ENCODE measurements at places on chromosomes 12 and 14.
A peak's percentile ranks its signal among the peaks of the same experiment; 100 is the strongest.

DNA sequence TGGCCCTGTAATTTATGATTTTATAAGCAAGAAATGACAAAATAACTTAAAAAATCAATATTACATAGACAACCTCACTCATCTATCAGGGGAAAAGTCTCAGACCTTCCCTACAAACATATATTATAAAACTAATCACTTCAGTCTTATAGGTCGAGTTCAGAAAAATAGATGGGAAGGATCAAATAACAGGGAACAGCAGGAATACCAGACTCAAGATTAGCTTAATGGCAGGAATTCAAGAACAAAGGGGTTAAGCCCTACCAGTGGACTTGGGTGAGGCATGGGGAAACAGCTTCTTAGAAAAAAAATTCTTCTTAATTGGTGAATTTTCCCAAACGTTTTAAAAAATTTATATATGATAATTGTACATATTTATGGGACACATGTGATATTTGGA is 51.6 kb upstream of the CRY1 start:
- no peak for DNase-seq

DNA sequence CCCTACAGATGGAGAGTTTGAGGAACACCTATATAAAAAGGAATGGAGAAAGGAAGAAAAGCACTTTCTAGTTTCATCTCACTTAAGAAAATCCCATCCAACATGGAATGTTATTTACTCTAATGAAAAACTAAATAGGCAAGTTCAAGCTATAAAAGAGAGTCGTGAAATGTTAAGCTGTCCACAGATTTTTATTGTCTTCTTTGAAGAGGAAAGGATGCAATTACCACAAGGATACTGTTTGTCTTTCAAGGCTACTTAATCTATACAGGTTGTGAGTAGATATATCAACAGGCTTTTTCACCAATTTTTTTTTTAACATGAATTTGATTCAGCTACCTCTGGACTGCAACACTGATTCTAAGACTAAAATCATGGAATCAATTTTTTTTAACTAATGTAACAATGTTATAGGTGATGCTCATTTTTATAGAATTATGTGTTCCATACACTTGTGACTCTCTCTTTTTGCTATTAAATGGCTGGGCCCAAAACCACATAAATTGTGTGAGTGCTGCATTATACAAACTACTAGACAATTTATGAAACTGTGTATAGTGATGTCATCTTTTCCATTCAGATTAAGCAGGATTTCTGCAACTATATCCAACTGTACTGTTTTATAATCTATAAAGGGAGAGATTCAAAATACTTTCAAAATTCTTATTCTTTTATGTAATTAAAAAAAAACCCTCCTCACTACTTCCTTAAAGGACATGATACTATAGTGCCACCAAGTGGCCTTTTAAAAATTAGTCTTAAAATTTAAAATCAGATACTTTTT is 26.8 kb upstream of the BMAL2 start:
- peak; percentile 31 for DNase-seq

DNA sequence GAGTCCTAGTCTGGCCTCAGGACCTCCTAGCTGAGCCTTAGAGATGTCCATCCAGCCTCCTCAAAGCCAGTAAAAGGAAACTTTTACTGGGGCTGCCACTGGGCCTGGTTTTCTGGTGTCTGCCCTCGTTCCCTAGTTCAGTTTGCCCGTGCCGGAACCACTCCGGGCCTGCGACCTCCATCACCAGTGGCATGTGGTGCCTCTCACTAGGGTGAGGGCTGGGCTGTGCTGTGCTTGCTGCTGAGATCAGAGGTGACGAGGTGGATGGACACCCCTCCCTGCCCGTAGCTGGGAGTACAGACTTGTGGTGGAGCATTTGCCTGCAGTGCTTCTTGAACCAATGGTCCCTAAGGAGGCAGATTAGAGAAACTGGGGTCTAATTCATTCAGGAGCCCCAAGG is 75.7 kb downstream of the B4GALNT3 start:
- DNase-seq, result no peak

DNA sequence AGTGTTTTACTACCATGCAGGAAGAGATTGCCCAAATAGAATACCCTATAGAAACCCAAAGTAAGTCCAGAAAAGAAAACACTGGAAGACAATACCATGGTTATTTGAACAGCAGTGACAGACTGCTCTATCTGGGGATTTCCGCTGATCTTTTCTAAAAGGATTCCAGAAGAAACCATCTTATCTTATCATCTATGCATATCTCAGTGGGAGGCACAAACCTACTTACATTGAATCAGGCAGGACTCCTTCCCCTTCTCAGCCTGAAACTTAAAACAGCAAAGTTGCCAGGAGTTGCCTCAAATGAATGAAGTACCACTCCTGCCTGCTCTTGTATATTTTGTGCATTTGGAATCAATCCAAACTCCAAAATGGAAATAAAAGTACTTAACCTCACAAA is 56.7 kb upstream of the NR2C1 start:
- DNase-seq, result no peak

DNA sequence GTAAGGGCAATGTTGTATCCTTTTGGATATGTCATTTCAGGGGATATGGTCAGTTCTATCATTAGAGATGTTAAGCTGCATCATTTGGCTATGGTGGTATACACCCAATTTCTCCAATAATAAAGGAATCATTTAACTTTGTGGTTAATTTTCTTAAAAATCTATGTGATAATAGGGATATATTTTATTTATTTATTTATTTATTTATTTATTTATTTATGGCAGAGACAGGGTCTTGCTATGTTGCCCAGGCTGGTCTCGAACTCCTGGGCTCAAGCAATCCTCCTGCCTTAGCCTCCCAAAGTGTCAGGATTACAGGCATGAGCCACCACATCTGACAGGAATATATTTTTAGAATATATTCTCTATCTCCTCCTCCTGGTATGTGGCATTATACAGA is 85.7 kb downstream of the EML5 start:
- no peak for DNase-seq

DNA sequence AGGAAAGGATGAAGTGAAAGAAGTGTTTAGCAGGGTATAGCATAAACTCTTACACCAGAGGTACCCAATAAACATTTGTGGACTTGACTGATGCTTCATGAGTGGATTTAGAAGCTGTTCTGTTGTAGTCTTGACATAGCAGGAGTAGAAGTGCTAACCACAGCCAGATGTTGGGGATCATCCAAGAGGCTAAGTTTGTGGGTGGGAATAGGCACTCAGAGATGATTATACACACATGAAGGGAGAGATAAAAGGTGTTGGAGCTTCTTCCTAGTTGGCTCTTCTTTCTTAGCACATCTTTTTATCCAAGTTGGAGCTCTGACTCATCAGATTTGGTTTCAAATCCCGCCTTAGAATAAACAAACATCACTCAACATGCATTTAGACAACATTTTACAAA is 166.7 kb upstream of the E2F7 start:
- DNase-seq, result peak; percentile 38

DNA sequence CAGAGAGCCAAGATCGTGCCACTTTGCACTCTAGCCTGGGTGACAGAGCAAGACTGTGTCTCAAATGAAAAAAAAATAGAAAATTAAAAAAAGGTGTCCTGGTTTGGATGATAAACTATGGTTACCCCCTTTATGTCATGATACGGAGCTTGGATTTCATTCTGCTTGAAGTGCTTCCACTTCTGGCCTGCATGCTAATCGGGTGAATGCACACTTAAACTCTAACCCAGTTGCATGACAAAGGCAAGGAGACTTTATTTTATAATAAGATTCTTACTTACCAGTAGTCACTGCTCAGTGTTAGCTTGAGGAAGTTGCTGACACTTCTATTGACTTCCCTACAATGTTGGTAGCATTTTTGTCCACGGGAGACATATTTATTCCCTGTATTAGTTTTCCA is 24.3 kb downstream of the CFAP54 start:
- DNase-seq, result no peak

GRCh38 chr14:104385531-104386101 is 193.9 kb upstream of the C14orf180 start:
- DNase-seq, result no peak

GRCh38 chr14:68255693-68256178 is 436.2 kb downstream of the RAD51B start:
- DNase-seq, result no peak

DNA sequence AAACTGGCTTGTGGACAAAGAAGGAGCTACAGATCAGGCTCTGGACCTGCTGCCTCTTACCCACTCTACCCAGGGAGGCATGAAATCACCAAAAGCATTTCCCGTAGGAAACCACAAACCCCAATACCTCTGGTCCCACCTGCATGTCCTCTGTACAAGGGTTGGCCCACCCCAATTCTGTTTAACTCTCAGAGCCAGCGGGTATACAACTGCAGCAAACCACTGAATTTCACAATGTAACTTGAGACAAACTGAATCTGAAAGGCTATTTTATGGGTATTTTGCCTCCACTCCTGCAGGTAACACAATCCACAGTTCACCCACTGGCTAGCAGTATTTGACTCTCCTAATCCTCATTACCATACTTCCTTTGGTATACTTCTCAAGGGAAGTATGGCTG is 16.5 kb downstream of the SIX1 start:
- no peak for DNase-seq

- no peak for DNase-seq
These were observed 10.5 kb upstream of the TMED2 start for GRCh38 chr12:123573870-123574269.

- DNase-seq, result no peak
These were observed 21.2 kb upstream of the RNASE4 start for GRCh38 chr14:20662968-20663732.

DNA sequence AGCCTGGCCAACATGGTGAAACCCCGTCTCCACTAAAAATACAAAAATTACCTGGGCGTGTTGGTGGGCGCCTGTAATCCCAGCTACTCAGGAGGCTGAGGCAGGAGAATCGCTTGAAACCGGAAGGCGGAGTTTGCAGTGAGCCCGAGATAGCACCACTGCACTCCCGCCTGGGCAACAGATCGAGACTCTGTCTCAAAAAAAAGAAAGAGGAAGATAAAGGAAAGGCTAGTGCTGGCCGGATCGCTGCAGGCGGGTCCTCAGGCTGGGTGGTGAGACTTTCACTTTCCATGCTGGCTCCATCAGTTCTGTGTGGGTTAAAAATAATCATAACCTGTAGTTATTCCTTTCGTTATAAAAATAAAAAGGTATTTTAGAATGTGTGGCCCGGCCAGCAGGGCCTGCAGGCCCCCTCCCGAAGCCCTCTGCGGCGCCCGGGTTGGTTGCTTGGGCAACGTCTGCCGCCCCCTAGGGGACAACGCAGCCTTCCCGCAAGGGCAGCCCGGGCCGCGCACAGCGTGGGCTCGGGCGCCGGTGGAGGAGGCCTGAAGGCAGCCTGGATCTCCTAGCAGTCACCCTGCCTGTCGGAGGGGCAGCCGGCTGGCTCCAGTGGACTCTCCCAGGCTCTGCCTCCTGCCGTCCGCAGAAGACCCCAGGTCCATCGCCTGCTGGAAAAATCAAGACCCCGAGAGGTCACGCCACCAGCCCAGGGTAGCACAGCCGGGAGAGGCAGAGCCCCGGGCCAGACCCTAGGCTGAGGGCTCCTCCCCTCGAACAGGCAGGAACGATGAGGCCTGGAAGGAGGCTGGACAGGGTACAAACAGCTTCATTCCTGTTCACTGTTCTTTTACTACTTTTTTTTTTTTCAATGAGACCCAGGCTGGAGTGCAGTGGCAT is 5.0 kb upstream of the SLC25A47 start:
- no peak for DNase-seq

- no peak for DNase-seq
These were observed 22.1 kb downstream of the LGMN start for GRCh38 chr14:92726135-92726932.

DNA sequence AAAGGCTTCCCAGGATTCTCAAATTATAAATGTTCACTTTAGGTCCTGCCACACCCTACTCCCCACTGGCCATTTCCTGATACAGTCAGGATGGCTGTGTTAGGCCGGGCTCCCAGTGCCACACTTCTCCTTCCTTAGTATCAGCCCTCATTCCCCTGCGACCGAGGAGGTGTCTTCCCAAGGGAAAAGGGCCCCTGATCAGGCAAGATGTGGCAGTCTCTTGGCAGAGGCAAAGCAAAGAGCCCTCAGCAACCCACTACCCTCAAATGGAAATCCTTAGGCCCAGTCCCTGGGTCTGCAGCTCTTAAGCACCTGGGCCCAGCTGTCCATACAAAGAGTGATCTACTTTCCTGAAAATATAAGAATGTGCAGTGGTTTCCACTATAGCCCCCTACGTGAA is 96.5 kb upstream of the VASH1 start:
- no peak for DNase-seq

- DNase-seq, result no peak
These were observed 17.8 kb upstream of the EIF2B2 start for GRCh38 chr14:74985028-74985310.

DNA sequence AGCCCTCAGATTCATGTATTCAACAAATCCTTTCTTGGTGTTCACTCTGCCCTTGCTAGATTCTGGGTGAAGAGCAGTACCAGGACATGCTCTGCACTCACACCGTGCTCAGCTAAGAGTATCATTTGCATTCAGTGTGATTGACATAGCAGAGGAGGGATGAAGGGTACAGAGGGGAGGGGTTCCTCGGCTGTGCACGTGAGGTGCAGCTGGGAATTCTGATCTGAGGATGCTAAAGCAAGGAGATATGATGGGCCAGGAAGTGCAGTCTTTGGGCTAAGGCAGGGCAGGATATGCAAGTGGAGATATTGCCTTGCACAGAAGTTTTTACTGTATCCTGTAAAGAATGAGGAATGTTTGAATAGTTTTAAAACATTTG is 108.6 kb downstream of the FGD4 start:
- no peak for DNase-seq

DNA sequence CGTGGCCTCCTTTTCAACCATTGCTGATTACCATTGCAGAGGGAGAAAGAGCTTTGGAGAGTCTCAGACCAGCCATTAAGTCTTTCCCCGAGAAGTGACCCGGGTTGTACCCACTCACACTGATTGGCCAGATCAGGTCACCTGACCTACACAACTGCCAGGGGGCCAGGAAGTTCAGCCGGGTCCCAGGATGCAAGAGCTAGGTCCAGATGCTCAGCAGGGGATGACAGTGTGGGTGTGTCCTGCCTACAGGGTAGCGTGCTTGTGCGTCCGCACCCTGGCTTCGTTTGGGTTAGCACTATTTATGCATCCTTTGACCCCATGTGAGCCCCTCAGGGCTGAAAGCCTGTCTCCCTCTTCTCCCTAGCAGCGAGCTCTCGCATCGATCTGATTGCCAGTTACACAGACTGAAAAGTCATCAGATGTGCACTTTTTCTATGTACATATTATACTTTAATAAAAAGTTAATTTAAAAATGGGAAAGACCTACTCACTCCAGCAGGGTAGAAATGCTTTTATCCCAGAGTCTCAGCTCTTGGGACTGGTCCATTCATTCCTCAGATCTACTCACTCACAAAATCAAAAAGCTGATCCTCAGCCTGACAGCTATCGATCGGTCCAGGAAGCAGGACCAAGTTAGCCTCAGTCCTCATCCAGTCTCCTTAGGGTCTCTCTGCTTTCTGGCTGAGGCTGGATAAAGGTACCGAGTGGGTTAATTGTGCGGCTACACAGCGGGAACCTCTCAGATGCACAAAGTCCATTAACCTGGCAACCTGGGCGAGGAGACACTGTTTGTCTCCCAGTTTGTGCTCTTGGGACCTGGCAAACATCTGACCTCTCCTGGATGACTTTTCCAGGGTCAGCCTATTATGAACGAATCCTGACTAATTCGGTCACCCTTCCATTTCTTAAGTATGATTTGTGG is 68.0 kb downstream of the SERPINA3 start:
- DNase-seq, result peak; percentile 20

GRCh38 chr12:118103601-118104382 is at the start of gene VSIG10:
TSS of gene VSIG10 (minus strand) at chr12:118104011. CDS start at chr12:118103671, 340 bp downstream.
- DNase-seq, result peak; percentile 38

- no peak for DNase-seq
These were observed 23.7 kb downstream of the SETD1B start for GRCh38 chr12:121827351-121828099.

Measured in muscle of arm (tissue), 14 donors.